ENCODE measurements at places on chromosomes 6 and 20.

- no peak for DNase-seq
Observed at GRCh38 chr6:41426438-41426851, 91.0 kb downstream of the NCR2 start.

- no peak for DNase-seq
Observed at GRCh38 chr6:1619098-1619672, 9.5 kb downstream of the FOXC1 start.

DNA sequence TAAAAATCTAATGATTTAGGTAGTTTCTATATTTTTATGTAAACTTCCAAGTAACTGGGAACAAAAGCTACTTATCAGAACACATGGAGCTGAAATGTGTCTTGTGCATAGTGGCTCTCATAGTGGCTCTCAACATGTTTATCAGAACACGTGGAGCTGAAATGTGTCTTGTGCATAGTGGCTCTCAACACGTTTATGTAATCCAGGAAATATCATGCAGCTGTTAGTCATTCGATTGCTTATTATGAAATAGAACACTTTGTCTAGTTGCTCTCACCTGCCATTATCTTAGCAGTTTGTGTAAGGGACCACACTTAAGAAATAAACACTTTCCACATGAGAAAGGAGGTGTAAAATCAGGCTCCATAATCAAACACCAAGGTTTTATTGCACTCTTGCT is 119.2 kb upstream of the ASCC3 start:
- no peak for DNase-seq

- DNase-seq, result no peak
Observed at GRCh38 chr20:60062431-60063047, 104.3 kb downstream of the CDH26 start.

DNA sequence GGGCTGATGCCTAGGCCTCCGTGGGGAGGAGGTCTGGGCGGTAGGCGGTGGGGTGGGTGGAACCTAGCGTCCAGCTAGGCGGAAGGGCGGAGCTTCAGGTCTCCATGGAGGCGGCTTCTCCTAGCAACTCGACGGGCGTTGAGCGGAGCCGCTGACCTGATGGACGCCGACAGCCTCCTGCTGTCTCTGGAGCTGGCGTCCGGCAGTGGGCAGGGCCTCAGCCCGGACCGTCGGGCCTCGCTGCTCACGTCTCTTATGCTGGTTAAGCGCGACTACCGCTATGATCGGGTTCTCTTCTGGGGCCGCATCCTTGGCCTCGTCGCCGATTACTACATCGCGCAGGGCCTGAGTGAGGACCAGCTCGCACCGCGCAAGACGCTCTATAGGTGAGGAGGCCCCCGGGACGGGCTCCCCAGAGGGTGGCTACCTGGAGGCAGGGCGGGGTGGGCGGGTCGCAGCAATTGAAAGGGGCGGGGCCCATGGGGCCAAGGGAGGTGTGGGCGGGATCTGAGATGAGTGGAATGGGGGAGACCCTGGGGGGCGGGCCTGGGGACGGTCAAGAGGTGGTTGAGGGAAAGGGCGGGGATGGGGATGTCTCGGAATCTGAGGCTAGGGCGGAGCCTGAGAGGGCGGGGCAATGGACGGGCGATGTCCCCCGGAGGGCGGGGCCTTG is at the start of gene RSPH9:
Gene RSPH9, plus strand, starts transcription at position 97 of the 673 bp plus-strand sequence. Its CDS starts 63 bp downstream, at position 160.
- peak; percentile 57 for DNase-seq

Measured in CD4-positive, alpha-beta T cell (primary cell).